ENCODE measurements at places on chromosomes 11 and 22.

- no peak for DNase-seq
Observed at GRCh38 chr11:95229993-95230809, 801 bp downstream of the SESN3 start.

DNA sequence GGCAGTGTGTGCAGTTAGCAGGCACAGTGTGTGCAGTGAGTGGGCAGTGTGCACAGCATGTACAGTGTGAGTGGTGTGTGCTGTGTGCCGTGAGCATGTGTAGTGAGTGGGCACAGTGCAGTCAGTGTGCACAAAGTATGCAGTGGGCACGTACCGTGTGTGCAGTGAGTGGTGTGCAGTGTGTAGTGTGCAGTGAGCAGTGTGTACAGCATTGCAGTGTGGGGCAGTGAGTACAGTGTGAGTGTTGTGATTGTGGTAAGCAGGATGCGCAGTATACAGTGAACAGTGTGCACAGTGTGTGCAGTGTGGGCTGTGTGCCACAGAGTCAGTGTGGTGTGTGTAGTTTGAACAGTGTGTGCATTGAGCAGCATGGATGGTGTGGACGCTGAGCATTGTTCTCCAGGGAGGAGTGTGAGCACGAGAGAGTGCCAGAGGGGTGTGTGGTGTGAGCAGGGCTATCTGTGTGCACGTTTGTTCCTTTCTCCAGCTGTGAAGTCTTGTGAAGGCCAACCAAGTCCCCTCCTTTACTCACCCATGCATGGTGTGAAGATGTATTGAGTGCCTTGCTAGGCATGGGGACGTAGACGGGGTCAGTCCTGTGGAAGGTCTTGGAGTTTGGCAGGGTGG is 3.0 kb downstream of the SHANK3 start:
- no peak for DNase-seq

DNA sequence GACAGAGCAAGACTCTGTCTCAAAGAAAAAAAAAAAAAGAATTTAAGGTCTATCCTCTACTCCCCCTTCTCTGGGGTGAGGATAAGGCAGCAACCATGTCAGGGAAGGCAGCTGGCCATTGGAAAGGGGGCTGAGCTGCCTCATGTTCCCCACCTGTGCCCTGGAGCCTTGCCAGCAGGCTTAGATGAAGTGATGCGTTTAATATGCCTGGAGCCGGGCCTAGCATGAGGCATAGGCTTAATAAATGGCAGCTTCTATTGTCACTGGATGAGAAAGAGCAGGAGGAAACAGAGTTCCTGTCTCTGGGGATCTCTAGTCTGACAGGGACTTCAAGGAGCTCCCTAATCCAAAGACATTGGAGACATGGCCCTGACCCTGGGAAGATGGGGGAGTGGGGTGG is 3.2 kb upstream of the KCNE3 start:
- DNase-seq, result no peak

GRCh38 chr22:48251629-48252028 is 1489.2 kb downstream of the TBC1D22A start:
- DNase-seq, result no peak

DNA sequence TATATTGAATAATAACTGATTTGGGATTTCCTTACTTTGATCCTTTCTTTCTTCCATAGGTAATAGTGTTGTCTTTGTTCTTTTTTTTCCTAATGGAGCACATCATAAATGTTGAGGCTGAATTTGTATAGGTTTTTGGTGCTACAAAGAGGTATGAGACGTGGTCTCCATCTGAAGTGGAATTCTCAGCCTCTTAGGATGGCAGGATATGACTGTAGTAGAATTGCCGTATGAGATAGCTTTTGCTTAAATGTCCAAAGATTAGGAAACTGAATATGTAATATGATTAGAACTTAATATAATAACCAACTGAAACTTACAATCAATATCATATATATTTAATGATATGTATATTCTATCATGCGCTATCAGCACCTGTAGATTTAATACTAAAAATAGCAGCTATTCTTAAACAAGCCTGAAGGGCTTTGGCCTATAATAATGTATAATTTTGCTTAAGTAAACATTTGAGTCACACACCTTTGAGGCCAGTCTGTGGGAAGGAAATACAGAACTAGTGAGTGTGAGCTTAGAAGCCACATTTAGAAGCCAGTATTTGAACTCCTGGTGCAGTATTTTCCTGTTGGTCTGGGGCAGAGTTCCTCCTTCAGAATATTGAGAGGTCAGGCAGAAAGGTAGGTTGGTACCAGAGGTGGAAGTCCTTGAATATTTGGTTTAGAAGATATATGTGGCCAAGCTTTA is 62.6 kb downstream of the SWAP70 start:
- DNase-seq, result no peak

- DNase-seq, result no peak
Observed at GRCh38 chr11:36092314-36093030, 148.6 kb downstream of the LDLRAD3 start.

- no peak for DNase-seq
Observed at GRCh38 chr11:22670830-22671229, 4.4 kb downstream of the GAS2 start.

DNA sequence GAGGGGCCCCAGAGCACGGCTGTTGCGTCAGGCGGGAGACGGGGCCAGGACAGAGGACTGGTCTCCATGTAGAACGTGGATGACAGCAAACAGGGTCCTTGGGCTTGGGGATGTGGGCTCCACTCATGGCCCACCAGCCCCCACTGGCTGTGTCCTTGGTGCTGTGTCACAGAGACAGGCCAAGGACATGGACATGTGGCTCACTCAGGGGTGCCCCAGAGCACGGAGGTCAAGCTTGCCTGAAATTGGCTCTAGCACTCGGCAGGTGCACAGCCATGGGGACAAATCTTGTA is 14.4 kb downstream of the FADS2 start:
- no peak for DNase-seq

- no peak for DNase-seq
Observed at GRCh38 chr11:37721485-37721884, 1123.4 kb upstream of the RAG2 start.

DNA sequence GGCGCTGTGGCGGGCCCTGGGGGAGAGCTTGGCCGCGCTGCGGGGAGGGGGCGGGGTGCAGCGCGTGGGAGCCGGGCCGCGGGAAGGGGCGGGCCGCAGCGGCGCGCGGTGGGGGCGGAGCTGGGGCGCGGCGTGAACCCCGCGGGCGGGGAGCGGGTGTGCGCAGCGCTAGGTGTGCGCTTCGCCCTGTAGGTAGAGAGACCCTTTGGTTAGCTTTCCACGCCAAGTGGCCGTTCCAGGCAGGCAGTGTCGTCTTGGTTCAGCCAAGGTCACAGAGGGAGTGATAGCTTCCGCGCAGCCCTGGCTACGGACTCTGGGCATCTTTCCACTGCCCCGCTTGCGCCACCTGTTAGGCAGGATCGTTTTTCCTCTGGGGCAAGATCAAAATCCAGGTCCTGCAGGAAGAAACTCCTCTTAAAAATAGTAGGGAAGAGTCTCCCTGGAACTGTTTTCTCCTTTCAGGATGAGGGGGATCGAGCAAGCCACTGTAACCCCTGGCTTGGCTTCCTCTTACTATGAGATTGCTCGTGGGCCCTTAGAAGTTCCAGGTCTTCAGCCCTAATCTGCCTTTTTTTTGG is 434 bp downstream of the BANF1 start:
- peak; percentile 65 for DNase-seq

GRCh38 chr11:112972399-112973145 is 11.4 kb downstream of the NCAM1 start:
- DNase-seq, result no peak

- no peak for DNase-seq
Observed at GRCh38 chr11:130064596-130064995, 5.1 kb upstream of the APLP2 start.

GRCh38 chr11:103927535-103927934 is 108.9 kb upstream of the DDI1 start:
- DNase-seq, result no peak

DNA sequence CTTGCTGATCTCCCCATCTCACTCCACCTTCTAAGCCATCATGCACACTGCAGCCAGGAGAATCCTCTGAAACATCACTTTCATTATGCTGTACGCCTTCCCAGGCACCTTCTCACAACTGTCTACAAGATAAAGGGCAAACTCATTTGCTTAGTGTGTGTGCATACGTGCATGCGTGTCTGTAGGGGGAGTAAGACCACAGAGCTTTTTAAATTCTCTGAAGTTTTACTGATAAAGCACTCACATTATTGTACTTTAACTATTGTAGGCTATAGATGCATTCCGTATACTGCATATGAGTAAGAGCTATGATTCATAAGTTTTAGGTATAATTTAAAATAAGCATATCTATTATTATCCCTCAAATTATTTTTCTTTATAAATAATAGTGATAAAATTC is 15.3 kb upstream of the ANKK1 start:
- no peak for DNase-seq

DNA sequence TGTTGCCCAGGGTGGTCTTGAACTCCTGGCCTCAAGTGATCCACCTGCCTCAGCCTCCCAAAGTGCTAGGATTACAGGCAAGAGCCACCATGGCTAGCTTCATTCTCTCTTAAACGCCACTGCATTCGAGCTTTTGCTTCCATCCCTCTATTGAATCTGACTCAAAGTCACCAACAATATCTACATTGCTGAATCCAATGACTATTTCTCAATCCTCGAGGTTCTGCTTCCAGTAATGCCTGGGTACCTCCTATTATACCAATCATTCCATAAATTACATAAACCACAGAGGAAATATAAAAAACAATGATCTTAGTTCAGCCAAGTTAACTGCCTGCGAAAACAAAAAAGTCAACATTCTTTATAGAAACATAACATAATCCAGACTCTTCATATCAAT is 11.9 kb upstream of the NXF1 start:
- no peak for DNase-seq

DNA sequence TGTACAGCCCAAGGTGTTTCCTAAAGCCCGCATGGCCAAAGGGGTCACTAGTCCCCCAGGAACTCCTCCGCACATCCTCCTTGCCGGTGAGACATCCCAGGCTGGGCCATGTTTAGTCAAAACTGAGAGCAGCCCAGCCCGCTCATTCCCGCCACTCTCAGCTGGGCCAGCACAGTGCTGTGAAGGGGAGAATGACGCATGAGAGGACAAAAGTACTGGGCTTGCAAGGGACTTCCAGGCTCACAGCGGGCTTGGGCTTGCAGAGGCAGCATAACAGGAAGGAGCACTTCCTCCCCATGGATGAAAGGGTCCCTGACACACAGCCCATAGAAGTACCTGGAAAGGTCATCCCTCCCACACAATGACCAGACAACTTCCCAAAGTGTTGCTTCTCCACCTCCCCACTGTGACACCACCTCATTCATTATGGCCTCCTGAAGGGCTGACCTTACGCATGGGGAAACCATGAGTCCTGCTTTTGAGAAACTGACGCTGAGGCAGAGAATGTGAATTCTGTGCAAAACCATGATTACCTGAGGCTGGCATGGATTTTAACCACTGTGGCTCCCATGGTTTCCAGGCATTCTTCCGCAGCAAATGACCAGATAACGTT is 19.1 kb downstream of the ETS1 start:
- DNase-seq, result no peak

GRCh38 chr11:21988477-21988876 is 204.4 kb upstream of the ANO5 start:
- no peak for DNase-seq

GRCh38 chr22:31995807-31996206 is 47.3 kb upstream of the SLC5A1 start:
- DNase-seq, result no peak

- no peak for DNase-seq
Observed at GRCh38 chr22:20952544-20953341, 14.3 kb upstream of the AIFM3 start.

DNA sequence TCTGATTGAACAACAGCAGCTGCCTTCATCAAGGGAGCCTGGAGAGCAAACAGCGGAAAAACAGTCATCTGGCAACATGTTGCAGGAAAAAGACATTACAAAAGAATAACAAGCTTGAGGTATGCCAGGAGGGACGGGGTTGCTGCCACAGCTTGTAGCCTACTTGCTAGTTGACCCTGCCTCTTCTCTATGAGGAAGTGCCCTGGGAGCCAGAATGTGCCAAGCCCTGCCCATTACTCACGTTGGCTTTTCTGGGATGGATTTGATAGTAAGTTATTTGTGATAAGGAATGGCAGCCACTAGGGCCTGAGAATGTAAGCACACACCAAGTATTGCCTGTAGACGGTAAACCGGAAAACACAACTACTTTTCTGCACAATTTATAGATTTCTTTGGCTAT is 113.5 kb upstream of the KIRREL3 start:
- DNase-seq, result no peak

DNA sequence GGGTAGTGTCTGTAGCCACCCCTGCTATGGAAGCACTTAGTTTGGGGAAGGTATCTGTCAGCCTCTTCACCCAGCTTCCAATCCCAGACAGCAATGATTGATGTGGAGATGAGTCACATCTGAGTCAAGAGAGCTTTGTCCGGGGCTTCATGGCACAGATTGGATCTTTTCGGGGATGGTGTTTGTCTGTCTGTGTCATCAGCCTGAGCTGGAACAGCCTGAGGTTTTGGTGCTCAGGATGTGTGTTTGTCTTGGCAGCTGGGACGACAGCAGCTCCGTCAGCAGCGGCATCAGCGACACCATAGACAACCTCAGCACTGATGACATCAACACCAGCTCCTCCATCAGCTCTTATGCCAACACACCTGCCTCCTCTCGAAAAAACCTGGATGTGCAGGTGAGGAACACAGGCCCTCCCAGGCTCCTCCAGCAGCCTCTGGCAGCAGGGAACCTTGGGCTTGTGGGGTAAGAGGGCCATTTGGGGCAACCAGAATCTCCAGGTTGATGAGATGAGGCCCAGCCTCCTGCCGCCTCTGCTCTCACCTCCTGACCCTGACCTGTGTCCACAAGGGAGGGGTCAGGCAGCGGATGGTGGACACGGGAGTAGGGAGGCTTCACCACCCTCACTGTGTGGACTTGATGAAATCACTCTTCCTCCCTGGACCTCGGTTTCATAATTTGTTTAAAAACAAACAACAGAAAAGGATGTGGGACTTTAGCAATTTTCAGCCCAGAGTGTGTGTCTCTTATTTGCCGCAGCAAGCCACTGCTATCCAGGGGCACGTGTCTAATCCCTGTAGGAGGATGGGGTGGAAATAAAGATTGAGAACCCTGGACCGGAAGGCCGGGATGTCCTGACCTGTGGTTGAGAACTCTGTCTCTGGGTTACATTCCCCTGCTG is 124.3 kb downstream of the DBX1 start:
- DNase-seq, result no peak

DNA sequence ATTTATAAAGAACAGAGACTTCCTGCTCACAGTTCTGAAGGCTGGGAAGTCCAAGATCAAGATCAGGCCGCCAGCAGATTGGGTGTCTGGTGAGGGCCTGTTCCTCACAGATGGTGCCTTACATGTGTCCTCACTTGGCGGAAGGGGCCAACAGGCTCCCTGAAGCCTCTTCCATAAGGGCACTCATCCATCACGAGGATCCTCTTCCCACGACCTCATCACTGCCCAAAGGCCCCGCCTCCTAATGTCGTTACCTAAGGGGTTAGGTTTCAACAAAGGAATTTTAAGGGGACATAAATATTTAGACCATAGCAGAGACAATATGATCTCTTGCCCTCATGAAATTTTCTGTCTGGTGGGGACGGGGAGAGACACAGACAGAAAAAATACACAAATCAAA is 18.6 kb downstream of the TP53AIP1 start:
- no peak for DNase-seq

GRCh38 chr22:48152916-48153315 is 1390.5 kb downstream of the TBC1D22A start:
- DNase-seq, result no peak

- DNase-seq, result no peak
Observed at GRCh38 chr22:17639247-17639741, 737 bp downstream of the BCL2L13 start.
